ENCODE measurements at places on chromosomes 3 and 15.

- DNase-seq, result no peak
Measured at GRCh38 chr3:48194446-48195071, 6.3 kb upstream of the CDC25A start.

- DNase-seq, result no peak
Measured at GRCh38 chr3:23437484-23438145, 234.5 kb downstream of the UBE2E2 start.

DNA sequence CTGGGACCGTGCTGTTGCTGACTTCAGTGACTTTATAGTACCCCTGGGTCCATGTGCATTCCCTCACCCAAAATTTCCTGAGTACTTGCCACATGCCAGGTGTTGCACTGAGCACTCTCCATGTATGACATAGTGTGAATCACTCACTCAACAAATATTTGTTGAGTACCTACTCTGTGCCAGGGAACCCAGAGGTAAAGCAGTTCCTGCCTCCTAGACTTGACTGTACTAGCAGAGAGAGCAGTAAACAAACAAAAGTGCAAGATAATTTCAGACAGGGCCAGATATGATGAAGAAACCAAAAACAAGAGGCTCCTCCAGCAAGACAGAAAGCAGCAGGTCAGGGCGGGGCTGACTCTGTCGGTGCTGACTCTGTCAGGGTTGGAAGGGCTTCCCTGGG, 12.2 kb downstream of the TGM4 start:
- no peak for DNase-seq

DNA sequence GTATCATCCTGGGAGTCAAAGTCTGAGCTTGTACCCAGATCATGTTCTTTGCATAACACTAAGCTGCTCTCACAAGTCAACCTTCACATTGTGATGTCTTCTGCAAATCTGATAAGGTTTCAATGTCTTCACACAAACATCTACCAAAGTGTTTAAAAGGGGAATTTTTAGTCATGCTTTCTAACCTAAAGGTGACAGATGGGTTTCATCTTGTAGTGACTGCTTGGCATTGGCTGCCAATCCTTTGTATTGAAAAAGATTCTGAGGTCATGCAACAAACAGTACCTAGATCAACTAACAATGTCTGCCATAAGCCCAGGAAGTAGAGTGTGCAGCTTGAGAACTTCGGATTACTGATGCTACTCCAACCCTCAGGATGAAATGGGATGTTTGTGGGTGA, 43.6 kb upstream of the DIPK2A start:
- DNase-seq, result no peak

DNA sequence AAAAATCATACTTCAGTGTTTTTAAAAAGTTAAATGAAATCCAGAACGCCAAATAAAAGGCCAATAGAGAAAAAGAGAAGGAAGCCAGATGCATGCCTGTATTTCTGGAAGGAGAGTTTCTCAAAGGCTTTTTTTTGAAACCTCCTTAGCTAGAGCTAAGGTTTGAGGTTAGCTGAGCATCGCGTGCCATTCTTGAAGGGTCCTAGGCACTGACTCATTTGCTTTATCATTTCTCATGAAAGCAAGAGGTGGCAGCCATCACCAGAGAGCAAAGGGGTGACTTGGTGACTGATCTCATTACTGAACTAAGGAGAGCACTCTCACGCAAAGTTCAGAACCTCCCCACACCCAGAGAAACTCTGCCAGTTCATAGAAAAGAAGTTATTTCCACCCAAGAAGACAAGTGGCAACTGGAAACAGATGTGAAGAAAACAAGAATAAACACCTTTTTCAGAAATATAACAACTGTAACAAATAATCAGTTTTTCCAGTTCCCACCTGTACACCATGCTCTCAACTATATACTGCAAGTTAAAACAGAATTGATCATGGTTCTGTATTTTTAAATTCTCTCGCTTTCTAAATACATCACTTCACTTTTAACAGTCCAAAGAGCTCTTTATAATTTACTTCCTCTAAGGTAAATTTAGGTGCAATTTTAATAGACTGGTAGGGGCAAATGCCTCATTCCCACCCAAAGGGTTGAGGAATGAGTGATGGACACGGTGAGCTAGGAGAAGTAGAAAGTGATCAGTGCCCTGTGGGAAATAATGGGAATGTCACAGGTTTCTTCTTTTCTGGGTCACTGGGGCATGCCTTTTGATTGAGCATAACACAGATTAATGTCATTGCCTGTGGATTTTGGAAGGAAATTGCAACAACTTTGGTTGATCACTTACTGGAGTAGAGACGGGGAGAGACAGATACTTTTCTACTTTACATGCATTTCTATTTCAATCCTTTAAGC, 24.7 kb downstream of the GPR15 start:
- no peak for DNase-seq

GRCh38 chr3:114441386-114441785, 147.6 kb downstream of the TIGIT start:
- no peak for DNase-seq

DNA sequence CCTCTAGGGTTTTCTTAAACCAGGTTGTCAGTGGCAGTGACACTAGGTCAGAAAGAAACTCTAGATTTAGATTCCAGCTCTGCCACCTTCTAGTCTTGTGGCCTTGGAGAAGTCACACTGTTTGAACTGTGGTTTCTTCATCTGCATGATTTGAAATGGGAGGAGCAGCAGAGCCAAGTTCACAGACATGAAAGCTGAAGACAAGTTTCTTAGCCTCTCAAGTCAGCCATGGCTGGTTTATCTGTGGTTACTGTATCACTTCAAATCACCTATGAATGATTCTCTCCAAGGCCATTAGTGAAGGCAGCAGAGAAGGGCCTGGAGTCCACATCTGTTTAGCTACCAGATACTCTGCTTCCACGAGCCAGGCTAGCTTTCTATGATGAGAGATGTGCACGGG, 15.6 kb downstream of the CLEC3B start:
- DNase-seq, result no peak

- DNase-seq, result no peak
Measured at GRCh38 chr3:86973440-86973839, 17.5 kb downstream of the VGLL3 start.

- DNase-seq, result no peak
Measured at GRCh38 chr3:147963711-147964110, 554.5 kb downstream of the ZIC1 start.

- no peak for DNase-seq
Measured at GRCh38 chr15:66133247-66133885, 120.2 kb downstream of the MEGF11 start.

- peak; percentile 41 for DNase-seq
Measured at GRCh38 chr3:51710631-51711351, 3.9 kb downstream of the GRM2 start.

- DNase-seq, result no peak
Measured at GRCh38 chr3:35974872-35975271, 335.5 kb downstream of the ARPP21 start.

- DNase-seq, result no peak
Measured at GRCh38 chr15:88202231-88202630, 54.3 kb downstream of the NTRK3 start.

GRCh38 chr3:183249006-183249718, 3.9 kb upstream of the B3GNT5 start:
- no peak for DNase-seq

DNA sequence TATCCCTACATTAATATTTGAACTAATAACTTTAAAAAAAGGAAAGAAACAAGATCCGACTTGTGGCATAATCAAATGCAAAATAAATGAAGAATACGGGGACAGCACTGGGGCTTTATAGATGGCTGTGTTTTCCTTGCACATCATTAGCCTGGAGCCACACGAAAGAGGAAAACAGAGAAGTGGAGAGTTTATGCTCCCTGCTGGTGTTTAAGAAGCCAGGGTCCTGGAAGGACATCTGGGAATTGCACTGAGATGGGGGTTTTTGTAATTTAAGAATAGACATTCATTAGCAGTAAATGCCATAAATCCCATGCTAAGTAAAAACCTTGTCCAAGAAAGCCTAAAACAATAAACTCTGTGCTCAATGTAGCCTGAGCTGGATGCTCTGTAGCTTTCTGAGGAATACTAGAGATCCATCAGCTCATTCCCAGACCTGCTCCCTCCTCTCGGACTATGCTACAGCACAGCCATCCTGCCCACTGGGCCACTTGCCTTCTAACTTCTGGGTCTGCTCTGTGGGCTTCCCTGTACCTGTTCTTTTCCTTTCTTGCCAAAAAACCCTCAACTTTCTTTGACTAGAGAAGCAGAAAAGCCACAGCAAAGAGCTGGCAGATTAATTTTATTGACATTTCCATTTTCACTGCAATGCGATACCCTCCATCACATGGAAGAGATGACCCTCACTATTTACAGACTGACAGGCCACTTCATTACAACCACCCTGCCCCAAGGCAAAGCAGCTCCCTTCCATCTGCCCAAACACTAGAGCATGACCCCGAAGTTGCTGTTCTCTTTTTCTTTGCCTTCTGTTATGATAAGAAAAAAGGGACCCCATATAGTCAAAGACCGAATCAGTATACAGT, 62.3 kb downstream of the MEIS2 start:
- DNase-seq, result no peak

GRCh38 chr3:52983336-52983807, 62.5 kb downstream of the SFMBT1 start:
- no peak for DNase-seq

DNA sequence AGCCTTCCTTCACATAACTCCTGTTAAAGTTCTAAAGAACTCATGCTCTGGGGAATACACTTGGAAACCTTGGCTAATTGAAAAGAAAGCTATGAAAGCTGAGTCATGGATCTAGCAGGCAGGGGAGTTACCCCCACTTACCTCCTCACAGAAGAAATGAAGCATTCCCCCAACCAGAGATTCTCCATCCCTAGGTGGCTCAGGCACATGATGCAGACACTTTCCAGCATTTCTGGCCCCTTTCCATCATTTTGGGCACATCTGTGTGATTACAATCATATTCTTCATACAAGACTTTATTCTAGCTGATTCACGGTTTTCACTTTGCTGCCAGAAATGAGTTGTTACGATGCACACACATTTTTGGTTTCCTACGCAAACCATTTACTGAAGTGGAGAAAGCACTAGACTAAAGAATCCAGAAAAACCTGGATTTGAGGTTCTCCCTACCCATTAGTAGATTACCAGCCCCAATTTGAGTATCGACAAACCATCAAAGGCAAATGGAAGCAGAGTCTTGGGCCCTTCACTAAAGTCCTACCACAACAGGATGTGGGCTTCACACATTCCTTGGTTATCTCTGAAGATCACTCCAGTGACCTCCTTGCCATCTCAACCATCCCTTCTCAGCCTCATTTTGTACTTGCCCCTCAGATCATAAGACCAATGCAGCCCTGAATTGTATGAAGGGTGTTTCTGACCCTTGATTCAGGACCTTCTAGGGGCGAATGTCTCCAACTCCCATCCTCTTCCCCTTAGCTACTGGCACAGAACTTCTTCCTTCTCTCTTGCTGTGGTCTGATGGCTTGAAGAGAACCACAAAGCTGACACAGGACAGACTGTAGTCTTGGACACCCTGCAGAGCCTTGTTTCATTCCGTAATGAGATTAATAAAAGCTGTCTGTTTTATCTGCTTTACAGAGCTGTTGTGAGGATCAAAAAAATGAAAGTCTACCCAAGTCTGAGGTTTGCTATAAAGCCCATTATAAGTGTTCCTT, 42.5 kb upstream of the SNRK start:
- no peak for DNase-seq

GRCh38 chr15:37130356-37130755, 30.0 kb upstream of the MEIS2 start:
- DNase-seq, result no peak

GRCh38 chr3:76147846-76148245, 362.5 kb upstream of the ZNF717 start:
- DNase-seq, result no peak

GRCh38 chr3:17315897-17316296, 426.5 kb downstream of the TBC1D5 start:
- DNase-seq, result no peak

GRCh38 chr3:7194071-7194835, 333.3 kb downstream of the GRM7 start:
- no peak for DNase-seq

GRCh38 chr15:34179234-34179633, 30.7 kb downstream of the KATNBL1 start:
- no peak for DNase-seq

DNA sequence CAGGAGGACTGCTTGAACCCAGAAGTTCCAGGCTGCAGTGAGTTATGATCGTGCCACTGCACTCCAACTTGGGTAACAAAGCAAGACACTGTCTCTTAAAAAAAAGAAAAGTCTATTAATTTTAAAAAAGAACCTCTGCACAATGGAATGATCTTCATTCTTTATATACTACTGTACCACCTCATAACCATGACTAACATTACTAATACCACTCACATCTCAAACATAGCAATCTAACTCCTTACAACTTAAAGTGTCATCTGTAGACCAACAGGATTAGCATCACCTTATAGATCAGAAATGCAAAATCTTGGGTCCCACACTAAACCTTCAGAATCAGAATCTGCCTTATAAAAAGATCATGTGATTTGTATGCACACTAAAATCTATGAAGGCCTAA, 48.8 kb upstream of the MAP4 start:
- DNase-seq, result no peak

- DNase-seq, result no peak
Measured at GRCh38 chr3:186790261-186790981, 7.0 kb downstream of the EIF4A2 start.

GRCh38 chr15:78408355-78408640, 29.7 kb upstream of the IREB2 start:
- DNase-seq, result no peak

- no peak for DNase-seq
Measured at GRCh38 chr15:100471933-100472332, 56.8 kb downstream of the CERS3 start.

DNA sequence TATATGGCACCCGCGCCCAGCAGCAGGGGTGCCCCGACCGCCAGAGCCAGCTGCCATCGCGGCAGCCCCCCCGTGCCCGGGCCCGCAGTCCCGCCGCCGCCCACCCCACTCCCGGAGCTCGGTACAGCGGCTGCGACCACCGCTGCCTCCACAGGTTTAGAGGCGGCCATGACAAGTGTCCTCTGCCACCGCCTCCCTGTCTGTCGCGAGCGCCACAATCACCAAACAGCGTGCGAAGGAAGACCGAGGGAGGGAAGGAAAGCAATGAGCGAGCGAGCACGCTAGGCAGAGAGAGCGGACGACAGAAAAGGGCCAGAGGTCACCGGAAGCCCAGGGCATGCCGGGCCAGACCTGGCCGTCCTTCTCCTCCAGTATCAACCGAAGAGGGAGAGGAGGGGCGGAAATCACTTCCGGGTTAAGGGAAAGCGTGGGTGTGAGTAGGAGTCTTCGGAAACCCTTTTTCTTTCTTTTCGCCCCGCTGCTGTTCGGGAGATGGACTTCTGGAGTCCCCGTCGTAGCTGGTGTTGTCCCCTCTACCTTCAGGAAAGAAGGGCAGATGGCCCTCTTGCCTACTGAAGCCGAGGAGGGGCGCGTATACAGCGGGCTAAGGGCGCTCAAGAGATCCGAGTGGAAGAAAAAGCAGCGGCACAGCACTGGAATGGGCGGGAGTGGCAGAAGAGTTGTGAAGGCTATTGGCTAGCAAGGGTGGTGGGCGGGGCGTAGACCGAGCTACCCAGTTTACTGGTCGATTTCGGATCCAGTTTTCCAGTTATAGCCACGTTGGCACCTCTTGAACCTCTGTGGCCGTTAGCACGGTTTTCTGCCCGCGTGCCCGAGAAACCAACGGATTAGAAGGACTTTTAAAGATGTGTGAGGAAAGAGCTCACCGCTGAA, at the start of the genes LNP1 and TOMM70:
Gene LNP1 (plus strand): TSS at position 760 of the 894 bp plus-strand sequence. CDS start 28,191 bp downstream, outside the sequence.
Gene TOMM70 (minus strand): TSS at position 310 of the 894 bp plus-strand sequence. CDS start 140 bp downstream, at position 170.
- DNase-seq, result peak; percentile 99

- no peak for DNase-seq
Measured at GRCh38 chr15:84842781-84843180, 25.6 kb downstream of the ALPK3 start.

- no peak for DNase-seq
Measured at GRCh38 chr3:125213946-125214542, 1.5 kb upstream of the SLC12A8 start.
